ENCODE measurements at places on chromosomes 16 and 17.

GRCh38 chr17:17120294-17120693, 78.0 kb downstream of the MPRIP start:
- DNase-seq, result no peak

DNA sequence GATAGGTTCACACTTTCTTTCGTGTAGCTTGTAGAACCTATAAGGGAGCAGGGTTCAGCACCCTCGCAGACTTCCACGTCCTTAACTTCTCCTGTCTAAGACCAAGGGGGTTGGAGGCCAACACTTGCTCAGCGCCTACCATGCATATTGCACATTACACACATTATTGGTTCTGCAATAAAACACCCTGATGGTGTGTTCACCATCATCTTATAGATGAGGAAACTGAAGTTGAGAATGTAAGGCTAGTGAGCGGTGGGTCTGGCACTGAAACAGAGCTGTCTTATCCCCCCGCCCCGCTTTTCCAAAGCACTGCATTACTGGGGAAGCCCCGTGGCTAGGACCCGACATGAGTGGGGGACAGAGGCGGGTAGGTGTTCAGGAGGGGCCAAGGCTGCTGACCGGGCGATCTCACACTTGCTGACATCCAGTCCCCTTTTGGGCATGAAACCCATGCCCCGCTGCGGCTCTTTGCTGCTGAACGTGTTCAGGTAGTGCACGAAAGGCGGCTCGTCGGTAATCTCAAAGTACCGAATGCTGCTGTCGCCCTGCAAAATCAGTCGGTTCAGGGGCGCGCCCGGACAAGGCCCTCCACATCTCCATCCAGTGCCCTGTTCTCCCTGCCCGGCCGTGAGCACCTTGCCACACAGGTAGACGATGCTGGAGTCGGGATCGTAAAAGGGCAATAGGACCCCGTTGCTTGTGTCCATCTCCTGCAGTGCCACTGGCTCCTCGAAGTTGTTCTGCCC, 6.2 kb downstream of the CORO6 start:
- no peak for DNase-seq

DNA sequence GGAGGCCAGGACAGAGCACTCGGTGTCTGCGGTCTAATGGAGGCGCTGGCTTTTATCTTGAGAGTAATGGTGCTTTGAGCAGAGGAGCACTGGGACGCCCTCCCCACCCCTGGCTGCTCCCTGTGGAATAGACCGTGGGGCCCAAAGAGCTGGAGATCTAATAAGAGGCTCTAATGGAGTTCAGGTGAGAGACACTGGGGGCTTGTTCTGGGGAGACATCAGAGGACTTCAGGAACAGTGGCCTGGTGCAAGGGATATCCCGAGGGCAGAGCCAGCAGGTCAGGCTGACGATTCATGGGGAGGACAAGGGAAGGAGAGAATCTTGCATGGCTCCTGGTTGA, 9.5 kb upstream of the KRT19 start:
- no peak for DNase-seq

- no peak for DNase-seq
Measured at GRCh38 chr16:46673320-46674013, 15.5 kb downstream of the VPS35 start.

DNA sequence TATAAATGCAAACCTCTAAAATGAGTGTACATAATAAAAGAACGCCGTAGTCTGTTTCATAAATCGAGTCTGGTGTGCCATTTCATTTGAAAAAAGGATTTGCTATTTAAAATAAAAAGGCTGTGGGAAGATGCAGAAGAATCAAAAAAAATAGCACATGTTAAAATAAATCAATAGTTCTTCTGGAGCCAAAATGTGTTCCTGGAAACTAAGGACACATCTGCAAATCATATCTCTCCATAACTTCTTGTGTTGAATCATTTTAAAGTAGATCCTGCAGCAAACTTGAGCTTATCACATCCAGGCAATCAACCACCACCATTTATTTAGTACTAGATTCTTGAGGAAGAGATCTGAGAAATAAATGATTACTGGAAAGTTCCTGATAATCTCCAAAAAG, 29.0 kb downstream of the XPO6 start:
- no peak for DNase-seq

DNA sequence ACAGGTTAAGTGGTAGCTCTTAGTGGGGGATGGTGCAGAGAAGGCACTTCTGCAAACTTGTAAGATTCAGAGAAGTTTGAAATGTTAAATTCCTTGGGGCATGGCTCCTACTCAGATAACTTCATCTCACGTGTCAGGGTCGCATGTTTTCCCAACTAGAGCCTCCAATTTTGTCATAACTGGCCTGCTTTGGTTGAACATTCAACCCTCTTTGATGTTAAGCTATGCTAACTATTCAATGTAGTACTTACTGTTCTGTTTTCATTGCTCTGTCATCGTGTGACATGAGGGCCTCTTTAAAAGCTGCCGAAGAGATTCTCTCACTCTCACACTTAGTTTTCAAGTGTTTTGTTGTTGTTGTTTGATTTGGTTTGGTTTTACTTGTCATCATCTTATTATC, 280.8 kb downstream of the CDH11 start:
- no peak for DNase-seq

- DNase-seq, result no peak
Measured at GRCh38 chr16:19830902-19831560, 53.6 kb downstream of the GPRC5B start.

- DNase-seq, result no peak
Measured at GRCh38 chr17:16361874-16362273, 8.6 kb upstream of the CENPV start.

- no peak for DNase-seq
Measured at GRCh38 chr16:23683487-23683886, 4.8 kb downstream of the PLK1 start.

Data from epithelial cell of proximal tubule (primary cell).